IMR-90 (cell line): ENCODE measurements at places on chromosomes 2 and 18. TPM values are rescaled to one million over a fixed set of nuclear protein-coding genes. Genes with fewer than 3 reads are reported as not detected.

Gene LPIN2
- 21.9 and 23.9 TPM in 2 replicates for total RNA-seq

Gene ANKRD39
- 12.5 and 13.6 TPM in 2 replicates for total RNA-seq

Gene ARHGAP25
- 0.28 and 0.36 TPM in 2 replicates for total RNA-seq

Gene CDH19
- total RNA-seq, result not detected in 2 replicates

Gene ATP5MC3
- total RNA-seq, result 167 and 226 TPM in 2 replicates

Gene GKN2
- not detected in 2 replicates for total RNA-seq

- H3K4me3 ChIP-seq, result no peak overlapping the region
- H3K36me3 ChIP-seq, result no peaks in the 10 kb centered on the region
- H3K27me3 ChIP-seq, result peaks cover 34% of the 10 kb centered on the region
- peaks cover 5% of the 10 kb centered on the region; the same call in 1 of the 2 replicates for H3K4me1 ChIP-seq
Measured at GRCh38 chr18:21453511-21453901, 147.0 kb downstream of the ESCO1 start.

- H3K27ac ChIP-seq, result no peak overlapping the region
- H3K36me3 ChIP-seq, result no peaks in the 10 kb centered on the region
- H3K27me3 ChIP-seq, result peaks cover 2% of the 10 kb centered on the region; the same call in 1 of the 2 replicates
- no peaks in the 10 kb centered on the region for H3K4me1 ChIP-seq
Measured at GRCh38 chr2:6959751-6960150, 42.5 kb downstream of the RNF144A start.

DNA sequence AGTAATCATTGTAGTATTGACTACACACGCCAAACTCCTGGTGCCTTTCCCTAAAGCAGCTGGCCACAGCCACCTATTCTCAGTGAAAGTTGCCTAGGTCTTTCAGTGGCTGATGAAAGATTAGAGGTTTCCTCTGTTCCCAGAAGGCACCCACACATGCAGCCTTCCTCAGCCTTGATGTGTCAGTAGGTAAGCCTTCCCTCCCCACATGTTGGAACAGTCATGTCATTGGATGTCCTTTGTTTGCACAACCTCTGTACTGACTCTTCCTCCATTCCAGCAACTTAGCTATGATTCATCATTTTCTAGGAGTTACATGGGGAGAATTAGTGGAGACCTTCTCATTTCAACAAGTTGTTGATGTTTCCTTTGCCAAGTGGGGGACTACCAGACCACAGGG lies 630.8 kb upstream of the SLC39A10 start:
- no peaks in the 10 kb centered on the region for H3K36me3 ChIP-seq
- DNase-seq, result peak; percentile 6
- H3K27me3 ChIP-seq, result no peaks in the 10 kb centered on the region
- H3K4me3 ChIP-seq, result no peak overlapping the region

DNA sequence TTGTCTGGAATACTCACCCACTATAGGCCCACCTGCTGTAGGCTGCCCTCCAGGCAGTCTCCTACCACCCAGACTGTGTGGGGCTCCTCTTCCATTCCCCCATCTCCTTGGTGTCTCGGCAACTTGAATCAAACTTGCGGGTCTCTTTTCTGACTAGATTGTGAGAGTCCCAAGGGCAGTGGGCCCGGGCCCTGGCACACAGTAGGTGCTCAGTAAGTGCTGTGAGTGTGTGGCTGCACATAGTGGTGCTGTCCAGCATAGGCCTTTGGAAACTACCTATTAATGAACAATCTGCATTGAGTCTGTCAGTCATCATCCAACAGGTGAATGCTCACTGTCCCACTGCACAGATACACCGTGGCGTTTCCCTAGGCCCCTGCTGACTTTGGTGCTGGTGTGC lies 43.6 kb upstream of the ASB1 start:
- no peaks in the 10 kb centered on the region for H3K27me3 ChIP-seq
- H3K36me3 ChIP-seq, result peaks cover 7% of the 10 kb centered on the region
- H3K4me1 ChIP-seq, result peaks cover 16% of the 10 kb centered on the region
- H3K27ac ChIP-seq, result no peak overlapping the region

DNA sequence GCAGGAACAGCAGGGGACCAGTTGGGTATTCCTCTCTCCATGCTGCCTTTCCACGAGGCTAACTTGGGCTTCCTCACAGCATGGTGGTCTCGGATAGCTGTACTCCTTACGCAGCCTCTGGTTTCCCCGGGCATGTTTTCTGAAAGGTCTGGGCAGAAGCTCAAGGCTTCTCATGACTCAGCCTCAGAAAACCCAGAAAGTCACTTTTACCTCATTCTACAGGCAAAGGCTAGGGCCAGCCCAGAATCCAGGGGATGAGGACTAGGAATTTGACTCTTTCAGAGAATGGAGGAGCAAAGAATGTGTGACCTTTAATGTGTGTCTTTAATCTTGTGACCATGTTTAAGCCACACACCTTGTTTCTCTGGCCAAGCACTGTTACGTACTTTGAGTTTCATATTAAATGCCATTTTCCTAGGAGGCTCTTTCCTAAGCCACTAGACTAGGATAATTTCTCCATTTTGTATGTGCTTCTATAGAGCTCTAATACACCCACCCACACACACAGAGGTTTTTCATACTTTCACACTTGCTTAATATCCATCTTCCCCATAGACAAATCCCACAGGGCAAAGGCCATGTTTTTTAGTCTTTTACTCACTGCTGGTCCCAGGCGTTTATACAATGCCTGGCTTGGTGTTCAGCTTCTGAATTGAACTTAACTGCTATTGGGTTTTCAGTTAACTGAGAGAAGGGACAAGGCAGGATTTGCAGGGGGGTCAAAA lies 77.3 kb downstream of the LONRF2 start:
- H3K27ac ChIP-seq, result no peak overlapping the region
- H3K4me1 ChIP-seq, result peaks cover 16% of the 10 kb centered on the region
- H3K27me3 ChIP-seq, result 0 out of 2 replicates have a peak, but pooled peaks cover 2% of the 10 kb centered on the region
- peak; percentile 74 for DNase-seq

DNA sequence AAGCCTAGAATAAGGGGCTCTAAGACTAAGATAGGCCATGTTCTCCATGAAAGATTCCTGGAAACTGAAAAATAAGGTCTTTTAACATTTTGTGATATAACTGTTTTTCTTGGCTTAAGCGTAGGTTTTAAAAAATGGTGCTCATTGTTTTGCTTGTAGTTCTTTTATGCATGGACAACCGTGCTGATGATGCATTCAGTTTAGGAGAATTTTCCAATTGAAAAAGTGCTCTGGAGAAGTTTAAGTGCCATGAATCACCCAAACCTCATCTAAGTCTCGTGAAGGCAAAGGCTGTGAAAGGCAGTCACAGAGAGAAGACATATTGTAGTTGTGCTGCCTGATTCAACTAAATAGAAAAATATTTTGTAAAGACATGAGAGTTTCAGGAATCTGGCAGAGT lies 111.8 kb upstream of the GAREM1 start:
- no peaks in the 10 kb centered on the region for H3K4me1 ChIP-seq
- no peak for DNase-seq
- H3K27ac ChIP-seq, result no peak overlapping the region
- no peaks in the 10 kb centered on the region for H3K36me3 ChIP-seq

DNA sequence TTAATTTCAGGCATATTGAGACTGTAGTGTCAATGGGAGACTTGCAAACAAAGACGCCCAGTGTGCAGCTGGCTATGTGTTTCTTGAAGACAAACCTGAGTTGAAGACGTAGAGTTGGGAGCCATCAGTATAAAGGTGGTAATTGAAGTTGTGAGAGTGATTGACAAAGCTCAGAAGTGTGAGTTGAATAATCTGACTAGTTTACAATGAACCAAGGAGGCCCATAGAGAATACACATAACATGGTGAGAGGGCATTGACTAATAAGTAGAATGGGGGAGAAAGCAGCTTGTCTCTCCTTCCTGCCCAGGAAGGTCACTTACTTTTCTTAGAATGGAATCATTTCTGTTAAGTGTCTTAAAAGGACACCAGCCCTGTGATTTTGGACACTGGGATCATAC lies 14.1 kb downstream of the SP110 start:
- H3K36me3 ChIP-seq, result peaks cover 17% of the 10 kb centered on the region
- H3K27me3 ChIP-seq, result no peaks in the 10 kb centered on the region
- no peak for DNase-seq

DNA sequence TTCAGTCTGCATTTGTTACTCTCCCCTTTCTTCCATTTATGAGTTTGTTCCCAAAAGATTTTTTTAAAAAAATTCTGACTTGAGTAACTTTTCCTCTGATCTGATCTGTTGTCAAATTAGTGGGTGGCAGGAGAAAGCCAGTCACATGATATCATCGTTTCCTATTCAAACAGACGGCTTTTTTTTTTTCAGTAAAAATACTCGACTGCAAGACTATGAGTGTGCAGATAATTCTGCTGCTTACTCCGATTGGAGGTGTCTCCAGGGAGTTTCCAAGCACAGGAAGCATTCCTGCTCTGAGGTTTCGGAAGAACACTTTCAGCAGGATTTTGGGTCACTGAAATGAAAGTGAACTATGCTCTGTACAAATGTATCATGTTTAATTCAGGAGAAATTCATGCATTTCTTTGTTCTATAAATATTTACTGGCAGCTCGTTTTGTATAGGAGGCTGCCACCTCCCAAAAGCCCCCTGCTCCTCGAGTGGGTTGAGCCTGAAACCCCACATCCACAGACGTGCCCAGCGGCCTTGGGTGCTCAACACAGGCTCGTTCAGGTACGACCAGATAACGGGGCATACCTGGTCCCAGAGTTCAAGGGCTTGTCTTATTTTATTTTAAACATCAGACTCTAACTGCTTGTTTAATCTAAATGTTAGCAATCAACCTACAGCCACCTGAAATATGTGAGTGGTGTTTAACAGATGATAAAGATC lies 126.9 kb upstream of the ZNF516 start:
- DNase-seq, result peak; percentile 62
- no peaks in the 10 kb centered on the region for H3K36me3 ChIP-seq
- peaks cover 19% of the 10 kb centered on the region for H3K4me1 ChIP-seq
- no peak overlapping the region for H3K27ac ChIP-seq
- 0 out of 2 replicates have a peak overlapping the region, but pooled peaks have one; percentile 10 for H3K4me3 ChIP-seq
- no peaks in the 10 kb centered on the region for H3K27me3 ChIP-seq

DNA sequence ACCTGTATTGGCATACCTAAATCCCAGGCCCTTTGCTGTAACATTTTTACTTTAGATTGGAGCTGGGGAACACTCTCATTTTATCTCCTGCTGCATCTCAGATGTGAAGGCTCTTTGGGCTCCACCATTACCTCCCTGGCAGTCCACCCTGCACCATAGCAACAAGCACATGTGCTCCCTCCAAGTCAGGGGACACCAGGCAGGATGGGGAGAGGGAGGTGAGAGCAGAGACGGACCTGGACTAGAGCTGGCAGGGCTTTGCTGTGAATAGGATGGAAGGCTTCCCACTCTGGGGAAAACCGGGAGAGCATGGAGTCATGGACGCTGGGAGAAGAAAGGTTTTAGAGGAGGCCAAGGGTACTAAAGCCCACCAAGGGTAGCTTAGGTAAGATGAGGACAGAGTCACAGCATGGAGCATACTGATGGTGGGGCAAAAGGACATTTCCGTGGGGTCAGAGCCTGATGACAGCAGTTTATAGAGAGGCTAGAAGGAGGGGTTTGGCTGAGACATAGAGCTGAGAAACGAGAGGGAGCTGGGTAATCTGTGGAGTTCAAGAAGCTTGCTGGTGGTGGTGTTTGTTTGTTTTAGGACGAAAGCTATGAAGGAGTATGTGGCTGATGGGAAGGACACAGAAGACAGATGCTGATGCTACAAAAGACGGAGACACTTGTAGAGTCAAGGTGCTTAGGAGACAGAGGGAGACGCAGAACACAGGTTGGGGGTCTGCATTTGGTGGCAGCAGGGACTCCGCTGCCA lies 134.8 kb downstream of the COL6A3 start:
- DNase-seq, result peak; percentile 80
- peak overlapping the region; percentile 98 for H3K27ac ChIP-seq
- H3K36me3 ChIP-seq, result no peaks in the 10 kb centered on the region
- H3K27me3 ChIP-seq, result no peaks in the 10 kb centered on the region
- no peak overlapping the region for H3K4me3 ChIP-seq

DNA sequence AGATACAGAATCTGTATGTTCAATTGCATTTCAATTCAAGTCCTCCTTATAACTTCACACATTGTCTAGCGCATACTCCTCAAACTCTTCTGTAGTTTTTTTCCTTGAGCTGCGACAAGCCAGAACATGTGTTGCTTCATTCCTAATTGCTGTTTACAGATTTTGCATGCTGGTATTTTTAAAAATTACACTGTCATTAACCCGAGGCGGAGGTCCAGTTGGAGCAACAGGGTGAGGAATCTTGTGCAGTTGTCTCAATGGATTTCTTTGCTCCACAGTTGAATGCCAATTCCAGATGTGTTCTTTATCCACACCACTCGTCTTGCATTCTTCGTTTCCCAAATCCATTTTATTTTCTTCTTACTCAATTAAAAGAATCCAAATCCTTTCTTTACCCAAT lies 16.4 kb upstream of the SERPINB13 start:
- no peaks in the 10 kb centered on the region for H3K4me1 ChIP-seq
- no peak overlapping the region for H3K27ac ChIP-seq
- H3K27me3 ChIP-seq, result peaks cover 6% of the 10 kb centered on the region; the same call in 1 of the 2 replicates
- H3K4me3 ChIP-seq, result no peak overlapping the region
- H3K36me3 ChIP-seq, result no peaks in the 10 kb centered on the region
- no peak for DNase-seq

DNA sequence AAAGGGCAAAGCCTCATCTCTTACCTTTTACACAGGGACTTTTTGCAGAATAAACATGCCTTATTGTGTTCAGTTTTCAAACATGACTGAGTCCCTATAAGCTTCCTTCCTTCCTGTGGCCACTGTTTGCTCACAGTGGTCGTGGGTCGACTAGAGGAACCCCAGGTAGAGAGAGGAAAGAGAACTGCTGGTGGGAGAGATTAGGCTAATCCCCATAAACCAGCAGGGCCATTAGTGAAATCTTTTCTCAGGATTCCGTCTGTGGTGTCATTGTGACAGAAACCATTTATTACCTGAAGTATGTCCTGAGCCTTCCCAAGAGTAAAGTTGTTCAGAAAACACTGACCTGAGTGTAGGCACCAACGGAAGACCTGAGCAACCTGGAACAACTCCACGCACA lies 21.3 kb upstream of the BOD1L2 start:
- no peak overlapping the region for H3K27ac ChIP-seq
- H3K27me3 ChIP-seq, result peaks cover 18% of the 10 kb centered on the region
- DNase-seq, result no peak
- H3K36me3 ChIP-seq, result no peaks in the 10 kb centered on the region
- H3K4me1 ChIP-seq, result no peaks in the 10 kb centered on the region

DNA sequence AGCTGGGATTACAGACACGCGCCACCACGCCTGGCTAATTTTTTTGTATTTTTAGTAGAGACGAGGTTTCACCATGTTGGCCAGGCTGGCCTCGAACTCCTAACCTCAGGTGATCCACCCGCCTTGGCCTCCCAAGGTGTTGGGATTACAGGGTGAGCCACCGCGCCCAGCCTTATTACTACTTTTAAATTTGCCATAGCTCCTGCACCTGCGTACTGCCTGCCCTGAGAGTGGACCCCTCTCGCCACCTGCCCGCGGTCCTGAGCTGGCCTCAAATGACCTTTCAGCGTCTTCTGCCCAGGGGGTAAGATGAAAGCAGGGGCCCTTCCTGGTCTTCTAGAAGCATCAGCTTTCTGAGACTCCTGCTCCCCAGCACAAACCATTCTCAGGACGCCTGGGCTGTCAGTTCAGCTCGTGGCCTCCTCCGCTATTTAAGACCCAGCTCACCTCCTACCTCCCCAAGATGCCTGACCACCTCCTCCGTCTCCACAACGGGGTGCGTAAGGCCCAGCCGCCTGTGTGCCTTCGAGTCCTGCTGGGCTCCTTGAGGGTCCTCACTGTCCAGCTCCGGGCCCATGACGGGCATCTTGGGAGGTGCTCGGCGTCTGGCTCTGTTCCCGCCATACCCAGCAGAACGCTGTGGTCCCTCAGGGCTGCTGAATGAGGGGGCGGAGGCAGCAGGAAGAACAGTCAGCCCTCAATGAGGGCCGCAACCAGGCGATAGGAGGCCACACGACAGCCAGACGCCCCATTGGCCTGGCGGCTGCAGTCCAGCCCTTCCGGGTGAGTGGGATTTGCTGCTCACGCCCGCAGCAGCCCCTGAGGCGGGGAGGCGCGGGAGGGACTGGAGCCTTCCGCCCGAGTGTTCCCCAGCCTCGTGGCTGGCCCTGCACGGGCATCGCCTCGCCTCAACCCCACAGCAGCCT lies 266.6 kb downstream of the TFCP2L1 start:
- H3K4me3 ChIP-seq, result no peak overlapping the region
- no peaks in the 10 kb centered on the region for H3K36me3 ChIP-seq
- H3K27me3 ChIP-seq, result peaks cover 38% of the 10 kb centered on the region
- DNase-seq, result peak; percentile 34
